Stimulated activated CD4-positive, alpha-beta T cell treated with anti-CD3 and anti-CD28 coated beads, Interleukin-2, amount 100 ng/mL, for 24 hours (primary cell): ENCODE measurements at places on chromosomes 7 and 10.

GRCh38 chr10:87978166-87978565 lies 114.7 kb downstream of the PTEN start:
- DNase-seq: no peak

DNA sequence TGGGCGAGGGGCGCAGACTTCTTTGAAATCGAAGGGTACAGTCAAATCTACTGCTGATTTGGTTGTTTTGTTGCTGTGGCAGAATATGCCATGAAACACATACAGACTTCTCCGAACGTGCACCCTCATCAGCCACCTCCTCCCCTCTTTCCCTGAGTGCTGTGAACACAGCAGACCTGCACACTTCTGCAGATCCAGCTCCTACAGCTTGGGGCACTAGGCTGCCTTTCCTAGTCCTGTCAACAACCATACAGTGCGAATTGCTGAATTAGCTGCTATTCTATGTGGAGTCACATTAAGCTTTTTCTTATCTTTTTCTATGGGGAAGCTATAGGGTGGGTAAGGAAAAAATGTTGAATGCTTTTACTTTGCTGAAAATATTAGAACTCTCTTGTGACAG lies 57.5 kb downstream of the COL17A1 start:
- no peak for DNase-seq

DNA sequence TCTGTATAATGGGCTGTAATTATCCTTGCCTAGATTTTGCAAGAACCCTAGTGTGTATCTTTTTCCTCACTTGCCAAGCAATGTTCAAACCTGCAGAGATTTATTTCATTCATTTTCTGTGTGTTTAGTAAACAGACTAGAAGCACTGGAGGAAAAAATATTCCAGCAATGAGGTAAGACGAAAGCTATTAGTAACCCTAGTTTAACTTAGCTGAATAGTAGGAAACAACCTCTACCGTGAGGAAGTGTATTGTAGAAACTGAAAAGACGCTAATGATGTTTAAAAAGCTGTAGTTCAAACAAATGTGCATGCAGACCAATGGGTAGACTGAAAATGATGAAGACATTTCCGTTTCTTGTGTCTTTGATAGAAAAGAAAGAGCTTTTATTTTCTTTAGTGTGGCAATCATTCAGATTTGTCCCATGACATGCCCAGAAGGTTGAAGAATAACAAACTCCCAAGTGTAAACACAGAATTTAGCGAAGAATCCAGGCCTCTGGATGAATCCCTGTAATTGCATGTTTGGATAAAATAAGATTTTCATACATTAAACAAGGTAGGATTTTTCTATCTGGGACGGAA lies 20.7 kb downstream of the CAV1 start:
- DNase-seq: no peak

DNA sequence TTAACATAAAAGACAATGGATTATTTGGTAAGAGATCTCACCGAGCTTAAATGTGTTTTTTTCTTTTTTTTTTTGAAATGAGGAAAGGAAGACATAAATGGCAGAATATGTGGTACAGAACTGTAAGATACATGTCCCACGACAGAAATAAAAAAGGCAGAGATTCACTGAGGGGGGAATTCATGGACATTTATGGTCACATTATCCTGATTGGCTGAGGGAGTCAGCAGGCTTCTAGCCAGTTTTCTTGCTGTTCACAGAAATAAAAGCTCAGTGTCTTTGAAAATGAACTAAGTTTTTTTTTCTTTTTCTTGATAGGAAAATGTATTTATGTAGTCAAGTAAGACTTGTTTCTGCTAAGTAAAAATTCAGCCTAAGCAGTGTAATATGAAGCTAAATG lies 8.2 kb upstream of the FAS start:
- DNase-seq: no peak

GRCh38 chr7:76364198-76364584 lies 5.4 kb upstream of the YWHAG start:
- no peak for DNase-seq

GRCh38 chr7:86975449-86975848 lies 84.0 kb downstream of the ELAPOR2 start:
- DNase-seq: no peak

GRCh38 chr10:100248820-100249219 lies 18.6 kb downstream of the CWF19L1 start:
- DNase-seq: no peak

GRCh38 chr7:146683439-146683838 lies 566.8 kb downstream of the CNTNAP2 start:
- DNase-seq: no peak

GRCh38 chr10:81917666-81918065 lies 42.7 kb downstream of the NRG3 start:
- no peak for DNase-seq
